Foreskin keratinocyte (primary cell): ENCODE measurements at places on chromosomes 4 and X. TPM values are rescaled to one million over a fixed set of nuclear protein-coding genes. Genes with fewer than 3 reads are reported as not detected.

SSX2B gene
- not detected in 2 replicates for polyA plus RNA-seq

AKAP4 gene
- polyA plus RNA-seq, result not detected in 2 replicates

NDP gene
- not detected in 2 replicates for polyA plus RNA-seq

CSN1S1 gene
- polyA plus RNA-seq, result not detected in 2 replicates

TEX13C gene
- polyA plus RNA-seq, result not detected in 2 replicates

CABS1 gene
- polyA plus RNA-seq, result not detected in 2 replicates

PRR27 gene
- not detected in 2 replicates for polyA plus RNA-seq

RNF128 gene
- 0.69 and 1.3 TPM in 2 replicates for polyA plus RNA-seq
